ENCODE measurements at places on chromosomes 7 and 10.
A peak's percentile ranks its signal among the peaks of the same experiment; 100 is the strongest.

DNA sequence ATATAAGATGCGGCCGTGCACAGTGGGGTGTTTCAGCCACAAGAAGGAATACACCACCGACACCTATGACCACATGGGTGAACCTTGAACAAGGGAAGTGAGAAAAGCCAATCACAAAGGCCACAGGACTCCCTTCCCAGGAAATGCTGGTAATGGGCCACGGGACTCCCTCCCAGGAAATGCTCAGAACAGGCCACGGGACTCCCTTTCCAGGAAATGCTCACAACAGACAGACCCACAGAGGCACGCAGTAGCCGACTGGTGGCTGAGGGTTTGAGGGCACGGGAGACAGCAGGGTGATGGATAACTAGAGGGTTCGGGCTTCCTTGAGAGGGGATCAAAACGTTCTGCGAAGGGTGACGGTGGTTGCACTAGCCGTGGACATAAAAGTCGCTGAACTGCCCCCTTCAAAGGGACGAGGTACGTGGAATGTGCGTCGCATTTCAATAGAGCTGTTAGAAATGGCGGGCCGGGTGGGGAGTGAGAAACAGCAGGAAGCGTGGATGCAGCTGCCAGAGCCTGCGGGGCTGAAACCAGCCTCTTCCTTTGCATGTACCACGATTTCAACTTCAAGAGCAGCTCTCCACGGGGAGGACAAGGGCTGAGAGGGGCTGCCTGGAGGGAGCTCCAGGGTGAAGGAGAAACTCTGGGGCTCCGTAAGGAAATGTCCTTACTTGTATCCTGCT is 274.0 kb downstream of the ELFN1 start:
- DNase-seq, result no peak

DNA sequence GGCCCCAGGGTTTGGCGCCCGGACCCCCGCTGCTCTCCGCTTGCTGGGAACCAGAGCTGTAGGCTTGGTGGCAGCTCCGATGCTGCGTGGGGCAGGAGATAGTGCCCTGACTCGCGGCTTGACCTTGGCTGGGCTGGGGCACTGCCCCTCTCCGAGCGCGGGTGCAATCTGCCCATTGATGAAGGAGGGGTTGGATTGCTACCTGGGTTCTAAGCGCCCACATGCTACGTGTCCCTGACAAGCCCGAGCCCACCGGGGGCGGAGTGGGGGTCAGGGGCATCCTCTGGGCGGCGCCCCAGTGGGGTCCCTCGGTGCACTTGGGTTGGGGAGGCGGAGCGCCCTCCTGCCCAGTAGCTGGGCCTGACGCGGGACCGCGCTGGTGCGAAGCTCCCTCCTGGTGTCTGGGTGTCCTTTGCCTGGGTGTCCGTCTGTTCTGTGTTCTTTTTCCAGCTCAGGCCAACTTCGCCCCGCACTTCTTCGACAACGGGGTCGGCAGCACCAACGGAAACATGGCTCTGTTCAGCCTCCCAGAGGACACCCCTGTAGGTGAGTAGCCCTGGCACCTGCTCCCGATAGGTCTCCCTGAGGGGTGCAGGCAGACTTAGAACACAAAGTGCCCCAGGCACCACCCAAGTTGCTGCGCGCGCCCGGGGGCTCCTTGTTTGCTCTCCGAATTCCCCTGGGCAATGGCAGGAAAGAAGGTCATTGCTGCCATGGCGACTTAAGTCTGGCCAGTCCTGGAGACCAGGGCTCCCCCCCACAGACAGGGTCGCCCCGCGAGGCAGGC is 900 bp downstream of the CDHR1 start:
- no peak for DNase-seq

DNA sequence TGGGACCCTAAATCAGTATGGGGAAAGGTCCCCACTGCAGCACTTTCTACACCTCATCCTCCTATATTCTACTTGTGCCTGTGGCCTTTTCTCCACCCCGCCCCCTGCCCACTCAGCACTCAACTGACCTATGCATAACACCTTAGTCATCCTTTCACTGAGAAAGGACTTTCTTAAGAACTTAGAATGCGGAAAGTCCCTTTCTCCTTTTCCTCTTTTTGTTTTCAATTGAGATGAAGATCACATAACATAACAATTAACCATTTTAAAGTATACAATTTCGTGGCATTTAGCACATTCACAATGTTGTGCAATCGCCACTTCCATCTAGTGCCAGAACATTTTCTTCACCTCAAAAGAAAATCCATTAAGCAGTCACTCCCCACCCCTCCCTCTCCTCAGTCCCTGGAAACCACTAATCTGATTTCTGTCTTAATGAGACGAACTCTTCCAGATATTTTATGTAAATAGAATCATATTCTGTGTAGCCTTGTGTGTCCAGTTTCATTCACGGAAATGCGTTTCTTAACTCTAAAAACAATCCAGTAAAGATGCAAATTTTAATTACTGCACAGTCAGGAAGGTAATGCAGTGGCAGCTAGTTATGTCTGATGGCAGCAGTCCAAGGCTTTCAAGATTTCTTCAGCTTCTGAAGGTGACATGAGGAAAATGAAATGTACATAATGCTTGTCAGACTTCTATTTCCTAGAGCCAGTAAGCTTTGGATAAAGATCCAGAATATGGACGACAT is 41.7 kb downstream of the FAS start:
- DNase-seq, result no peak

DNA sequence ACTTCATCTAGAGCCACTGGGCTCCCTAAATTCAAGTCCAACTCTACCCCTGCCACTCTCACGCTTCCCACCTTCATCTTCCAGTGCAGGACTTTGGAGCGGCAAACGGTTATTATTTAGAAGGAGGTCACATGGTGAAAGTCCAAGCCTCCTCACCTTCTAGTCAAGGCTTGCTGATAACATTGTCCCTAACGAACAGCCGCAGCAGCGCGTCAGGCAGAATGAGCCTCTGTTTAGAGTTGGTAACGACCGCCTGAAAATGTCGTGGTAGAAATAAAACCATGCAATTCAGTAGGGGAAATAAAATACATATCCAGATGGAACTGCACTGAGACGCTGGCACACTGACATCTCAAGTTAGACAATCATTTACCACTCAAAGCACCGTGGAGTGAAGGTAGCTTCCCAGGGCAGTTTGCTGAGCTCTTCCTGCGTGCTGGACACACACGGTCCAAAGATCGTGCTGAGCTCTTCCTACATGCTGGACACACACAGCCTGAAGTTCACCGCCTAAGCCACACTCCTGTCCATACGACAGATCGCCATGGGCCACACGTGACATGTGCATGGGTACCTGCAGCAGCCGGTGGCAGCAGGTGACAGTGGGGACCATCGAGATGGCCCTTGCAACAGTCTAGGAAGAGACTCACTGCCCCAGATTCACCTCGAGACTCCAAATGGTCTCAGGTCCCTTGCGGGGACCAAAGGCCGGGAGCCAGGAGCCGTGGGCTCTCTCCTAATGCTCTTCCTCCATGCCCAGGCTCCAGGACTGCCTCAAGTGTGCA is 323.5 kb downstream of the PTPRN2 start:
- DNase-seq, result no peak

GRCh38 chr7:98536803-98537202 is 80.3 kb upstream of the NPTX2 start:
- DNase-seq, result no peak

DNA sequence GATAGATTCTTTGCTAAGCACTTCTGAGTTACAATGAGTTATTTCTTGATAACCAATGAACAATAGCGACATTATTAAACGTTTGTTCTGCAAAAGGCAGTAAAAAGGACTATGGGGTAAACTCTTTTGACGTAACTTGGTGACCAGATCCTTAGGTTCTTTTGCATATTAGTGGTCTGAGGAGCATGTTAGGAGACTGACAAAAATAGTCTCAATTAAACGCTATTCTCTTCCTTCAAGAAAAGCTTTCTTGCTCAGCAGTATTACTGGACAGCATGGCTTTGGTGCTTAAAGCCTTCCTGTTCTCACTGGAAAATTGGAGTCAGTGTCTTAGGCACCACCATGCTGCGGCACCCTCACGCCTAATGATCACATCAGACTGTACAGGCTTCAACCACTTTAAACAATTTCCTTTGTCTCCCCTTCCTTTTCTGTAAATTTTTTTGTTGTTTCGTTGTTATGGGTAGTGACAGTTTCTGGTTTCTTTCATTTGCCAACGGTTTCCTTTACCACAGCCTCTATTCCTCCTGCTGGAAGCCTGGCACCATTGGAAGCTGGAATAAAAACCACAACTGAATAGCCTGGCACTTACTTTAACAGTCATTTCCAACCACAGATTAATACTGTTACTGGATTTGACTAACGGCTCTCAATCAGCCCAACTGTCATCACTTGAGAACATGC is 49.2 kb upstream of the FAM133B start:
- DNase-seq, result no peak

DNA sequence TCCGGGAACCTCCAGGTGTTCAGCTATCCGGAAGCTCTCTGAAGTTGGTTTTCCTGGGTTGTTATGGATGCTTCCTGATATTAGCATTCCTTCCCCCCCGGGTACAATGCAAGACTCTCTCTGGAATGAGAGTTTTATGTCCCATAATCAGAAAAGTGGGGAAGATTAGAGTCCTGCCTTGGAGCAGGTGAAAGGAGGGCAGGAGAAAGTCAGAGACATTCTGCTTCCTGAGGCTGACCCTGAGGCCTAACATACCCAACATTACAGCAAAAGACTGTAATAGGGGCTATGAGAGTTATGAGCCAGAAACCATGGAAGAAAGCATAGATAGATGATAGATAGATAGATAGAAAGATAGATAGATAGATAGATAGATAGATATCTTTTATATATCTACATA is 36.9 kb downstream of the PRPS1L1 start:
- no peak for DNase-seq

DNA sequence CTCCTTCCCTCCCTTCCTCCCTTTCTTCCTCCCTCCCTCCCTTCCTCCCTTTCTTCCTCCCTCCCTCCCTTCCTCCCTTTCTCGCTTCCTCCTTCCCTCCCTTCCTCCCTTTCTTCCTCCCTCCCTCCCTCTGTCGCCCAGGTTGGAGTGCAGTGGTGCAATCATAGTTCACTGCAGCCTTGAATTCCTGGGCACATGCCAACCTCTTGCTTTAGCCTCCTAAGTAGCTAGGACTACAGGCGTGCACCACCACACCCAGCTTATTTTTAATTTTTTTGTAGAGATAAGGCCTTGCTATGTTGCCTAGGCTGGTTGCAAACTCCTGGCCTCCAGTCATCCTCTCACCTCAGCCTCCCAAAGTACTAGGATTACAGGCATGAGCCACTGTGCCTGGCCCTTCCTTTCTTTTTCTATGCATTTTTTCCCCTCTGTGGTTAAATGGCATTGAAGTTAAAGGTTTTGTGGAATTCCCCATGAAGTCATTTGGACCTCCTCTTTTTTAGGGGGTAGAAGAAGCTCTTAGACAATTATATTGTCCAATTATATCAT is 9.6 kb downstream of the KLHDC10 start:
- no peak for DNase-seq

- no peak for DNase-seq
These were observed 94.0 kb downstream of the SORBS1 start for GRCh38 chr10:95467162-95467599.

- DNase-seq, result no peak
These were observed 33.5 kb upstream of the KLHL7 start for GRCh38 chr7:23072048-23072447.

DNA sequence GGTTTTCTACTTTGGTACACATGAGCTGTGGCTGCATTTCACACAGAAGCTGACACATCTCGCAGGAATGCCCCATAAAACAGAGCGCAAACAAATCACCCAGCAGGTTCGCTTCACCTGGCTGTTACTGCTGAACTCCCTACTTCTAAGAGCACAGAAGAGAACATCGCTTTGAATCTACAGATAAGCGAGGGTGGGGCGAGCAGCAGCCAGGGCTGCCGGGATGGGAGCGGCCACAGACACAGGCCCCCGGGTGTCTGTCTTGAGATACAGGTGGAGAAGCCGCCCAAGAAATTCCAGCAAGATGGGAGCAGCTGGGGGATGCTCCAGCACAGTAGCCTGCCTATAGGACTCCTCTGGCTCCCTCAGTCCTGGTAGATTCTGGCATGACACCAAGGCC is 27.4 kb downstream of the OGDHL start:
- DNase-seq, result no peak

GRCh38 chr10:47187592-47187991 is 112.4 kb upstream of the GDF10 start:
- no peak for DNase-seq

DNA sequence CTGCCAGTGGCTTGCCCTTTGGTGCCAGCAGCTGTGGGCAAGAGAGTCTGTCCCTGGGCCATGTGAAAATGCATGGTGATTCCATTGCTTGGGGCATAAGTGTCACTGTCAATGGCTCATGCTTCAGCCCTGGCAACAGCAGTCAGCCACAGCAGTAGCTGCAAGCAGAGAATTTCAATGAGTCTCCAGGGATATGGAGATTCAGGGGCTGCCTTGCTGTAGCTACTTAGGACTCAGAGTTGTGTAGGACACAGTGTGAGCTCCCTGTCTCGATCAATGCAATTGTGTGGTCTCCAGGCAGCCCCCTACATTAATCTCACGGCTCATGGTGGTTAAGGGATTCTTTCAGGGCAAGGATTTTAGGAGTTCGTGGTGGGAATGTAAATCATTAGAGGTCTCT is 126.3 kb upstream of the STARD3NL start:
- no peak for DNase-seq

GRCh38 chr7:57443567-57443966 is 6.4 kb upstream of the ZNF716 start:
- DNase-seq, result no peak

GRCh38 chr10:22630234-22631174 is 83.9 kb downstream of the PIP4K2A start:
- no peak for DNase-seq

- DNase-seq, result no peak
These were observed 244.5 kb downstream of the KIAA1217 start for GRCh38 chr10:24453404-24453830.

- DNase-seq, result no peak
These were observed 267.6 kb downstream of the SKIDA1 start for GRCh38 chr10:21257919-21258318.

DNA sequence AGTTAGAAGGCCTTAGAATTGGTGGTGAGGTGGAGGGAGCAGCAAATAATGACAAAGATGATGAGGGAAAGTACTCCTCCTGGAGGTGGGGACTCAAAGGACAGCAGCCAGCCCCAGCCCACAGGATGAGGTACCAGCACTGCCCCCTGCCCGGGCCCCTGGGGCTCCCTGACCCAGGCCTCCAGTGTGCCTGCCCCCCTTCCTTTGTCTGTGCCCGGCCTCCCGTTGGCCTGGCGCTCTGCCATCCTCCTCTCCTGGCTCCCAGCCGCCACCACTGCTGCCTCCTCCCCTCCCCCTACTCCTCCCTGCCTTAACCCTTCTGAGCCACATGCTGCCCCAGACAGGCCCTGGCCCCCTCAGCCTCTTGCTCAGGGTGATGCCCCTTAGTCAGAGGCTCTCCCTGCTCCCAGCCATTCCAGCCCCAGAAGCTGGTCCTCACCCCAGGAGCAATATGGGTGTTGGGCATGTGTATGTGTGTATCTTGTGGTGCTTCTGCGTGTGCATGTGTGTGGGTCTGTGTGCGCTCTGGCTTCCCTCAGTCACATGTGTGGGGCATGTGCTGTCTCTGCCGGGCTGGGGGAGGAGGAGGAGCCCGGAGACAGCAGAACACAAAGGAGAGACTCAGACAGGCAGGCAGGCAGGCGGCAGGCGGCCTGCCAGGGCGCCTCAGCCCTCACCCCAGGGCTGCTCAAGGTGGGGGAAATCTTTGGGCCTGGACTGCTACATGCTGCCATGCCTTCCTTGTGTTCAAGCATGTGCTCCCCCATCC is 2.6 kb downstream of the LDB1 start:
- peak; percentile 35 for DNase-seq

Measured in HS-27A (cell line).